ENCODE measurements at places on chromosomes 5 and 9.

- DNase-seq: no peak
Observed at GRCh38 chr5:159038907-159039306, 60.8 kb downstream of the EBF1 start.

DNA sequence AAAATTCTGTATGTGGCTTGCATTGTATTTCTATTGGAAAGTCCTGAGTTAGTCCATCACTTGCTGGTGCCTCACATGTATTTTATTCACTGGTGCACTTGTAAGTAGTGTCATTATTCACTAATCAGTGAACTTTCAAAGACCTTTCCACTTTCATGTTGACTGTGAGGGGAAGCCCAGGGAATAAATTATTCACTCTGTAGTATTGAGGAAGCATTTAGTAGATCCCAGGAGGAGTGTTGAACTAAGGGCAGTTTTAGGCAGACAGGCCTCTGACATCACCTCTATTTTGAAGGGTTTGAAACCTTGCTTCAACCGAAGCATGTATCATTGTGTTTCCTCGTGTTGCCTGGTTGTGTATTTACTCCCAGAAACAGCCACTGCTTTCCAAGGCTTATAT, 705.4 kb upstream of the RIOK2 start:
- no peak for DNase-seq

DNA sequence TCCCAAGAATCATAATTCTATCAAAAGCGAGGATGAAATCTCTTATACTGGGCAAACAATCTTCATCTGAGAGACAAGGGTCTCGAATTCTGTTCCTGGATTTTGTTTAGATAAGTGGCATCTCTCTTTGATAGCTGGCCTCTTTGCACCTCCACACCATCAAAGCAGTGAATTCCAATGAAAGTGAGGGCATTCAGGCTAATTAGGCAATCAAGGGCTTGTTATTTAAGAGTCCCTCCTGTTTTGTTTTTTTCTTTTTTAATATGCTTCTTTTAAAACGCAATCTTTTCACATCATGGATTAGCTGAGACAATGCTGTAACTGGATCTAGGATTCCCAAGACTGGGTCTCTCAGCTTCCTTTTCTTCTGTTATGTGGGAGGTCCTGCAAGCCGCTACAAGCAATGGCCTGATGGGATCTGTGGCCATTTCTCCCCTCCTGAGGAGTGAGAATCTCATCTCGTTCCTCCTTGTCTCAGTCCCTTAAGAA, 67.9 kb downstream of the TNC start:
- DNase-seq: no peak

DNA sequence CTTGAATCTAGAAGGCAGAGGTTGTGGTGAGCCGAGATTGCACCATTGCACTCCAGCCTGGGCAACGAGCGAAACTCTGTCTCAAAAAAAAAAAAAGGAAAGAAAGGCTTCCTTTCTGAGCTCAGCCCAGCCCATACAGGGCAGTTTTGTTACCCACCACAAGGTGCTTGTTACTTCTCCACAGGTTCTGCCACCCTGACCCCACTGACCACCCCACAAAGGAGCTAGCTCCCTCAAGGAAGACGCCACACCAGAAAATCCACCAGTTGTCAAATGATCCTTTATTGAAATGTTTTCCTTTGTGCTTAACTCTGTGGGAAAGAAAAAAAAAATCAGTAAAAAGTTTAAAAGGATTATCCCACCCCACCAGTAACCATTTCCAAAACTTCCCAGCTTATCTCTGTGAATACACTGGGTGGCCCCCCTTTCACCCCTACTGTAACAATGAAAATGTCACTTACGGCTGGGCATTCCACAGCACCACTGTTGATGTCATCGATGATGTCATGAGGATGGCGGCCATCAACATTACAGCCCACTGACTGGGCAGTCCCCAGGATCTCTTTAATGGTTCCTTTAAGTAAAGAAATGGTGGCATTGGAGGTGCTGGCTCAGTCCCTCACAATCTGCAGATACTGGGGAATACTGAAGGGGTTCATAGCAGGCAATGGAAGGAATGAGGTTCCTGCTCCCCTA, 3.6 kb downstream of the RPL12 start:
- no peak for DNase-seq

GRCh38 chr9:93580654-93581380, 4.4 kb downstream of the PHF2 start:
- no peak for DNase-seq

GRCh38 chr5:104754311-104754995, 1191.9 kb upstream of the NUDT12 start:
- DNase-seq: no peak

Measured in activated CD4-positive, alpha-beta T cell treated with anti-CD3 and anti-CD28 coated beads for 24 hours (primary cell).